ENCODE measurements at places on chromosomes 2 and 18.

DNA sequence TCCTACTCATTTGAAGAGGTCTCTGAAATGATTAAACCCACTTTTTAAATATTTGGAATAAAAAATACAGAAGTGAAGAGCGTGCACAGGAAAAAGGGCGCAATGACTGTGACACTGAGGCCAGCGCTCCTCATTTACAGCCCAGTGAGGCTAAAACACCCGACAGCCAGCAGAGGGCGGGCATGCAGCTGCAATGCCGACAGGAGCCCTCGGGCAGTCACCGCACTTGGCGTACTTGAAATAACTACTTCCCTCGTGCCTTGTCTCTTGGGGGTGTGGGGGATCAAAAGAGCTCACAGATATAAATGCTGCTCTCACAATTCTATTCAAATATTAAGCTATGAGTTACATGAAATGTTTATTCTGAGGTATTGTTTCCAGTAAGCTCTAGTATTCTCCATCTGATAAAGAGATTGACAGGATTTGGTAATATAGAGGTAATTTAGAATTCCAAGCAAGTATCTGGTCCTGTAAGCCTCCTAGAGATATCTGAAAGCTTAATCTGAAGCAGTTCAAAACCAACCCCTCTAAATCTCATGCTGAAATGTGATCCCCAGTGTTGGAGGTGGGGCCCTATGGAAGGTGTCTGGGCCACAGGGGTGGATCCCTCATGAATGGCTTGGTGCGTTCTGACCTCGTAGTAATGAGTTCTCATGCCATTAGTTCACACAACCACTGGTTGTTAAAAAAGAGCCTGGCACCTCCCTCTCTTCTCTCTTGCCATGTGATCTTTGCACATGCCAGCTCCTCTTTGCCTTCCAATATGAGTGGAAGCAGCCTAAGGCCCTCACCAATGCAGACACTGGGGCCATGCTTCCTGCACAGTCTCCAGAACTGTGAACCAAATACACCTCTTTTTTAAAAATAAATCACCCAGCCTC, 93.6 kb downstream of the ZAP70 start:
- peak; percentile 71 for DNase-seq

GRCh38 chr2:57973621-57974186, 72.9 kb upstream of the VRK2 start:
- no peak for DNase-seq

DNA sequence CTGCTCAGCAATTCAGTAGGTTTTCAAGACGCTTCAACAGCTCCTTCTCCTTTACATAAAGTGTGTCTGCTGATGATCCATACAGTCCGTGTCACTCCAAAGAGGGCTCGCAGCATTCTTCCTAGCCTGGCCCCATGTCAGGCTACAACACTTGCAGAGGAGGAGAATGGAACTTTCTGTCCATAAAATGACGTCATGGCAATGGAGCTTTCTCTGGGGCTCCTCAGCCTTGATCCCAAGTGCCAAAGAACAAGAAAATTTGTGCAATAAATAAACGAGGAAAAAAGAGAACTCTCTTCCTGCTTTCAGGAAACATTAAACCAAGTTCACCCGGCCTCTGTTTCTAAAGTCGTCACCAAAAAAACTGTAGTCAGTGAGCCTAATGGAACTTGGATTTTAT, 199.5 kb upstream of the MEIS1 start:
- DNase-seq: no peak

GRCh38 chr2:201433394-201433995, 17.8 kb downstream of the TRAK2 start:
- no peak for DNase-seq

DNA sequence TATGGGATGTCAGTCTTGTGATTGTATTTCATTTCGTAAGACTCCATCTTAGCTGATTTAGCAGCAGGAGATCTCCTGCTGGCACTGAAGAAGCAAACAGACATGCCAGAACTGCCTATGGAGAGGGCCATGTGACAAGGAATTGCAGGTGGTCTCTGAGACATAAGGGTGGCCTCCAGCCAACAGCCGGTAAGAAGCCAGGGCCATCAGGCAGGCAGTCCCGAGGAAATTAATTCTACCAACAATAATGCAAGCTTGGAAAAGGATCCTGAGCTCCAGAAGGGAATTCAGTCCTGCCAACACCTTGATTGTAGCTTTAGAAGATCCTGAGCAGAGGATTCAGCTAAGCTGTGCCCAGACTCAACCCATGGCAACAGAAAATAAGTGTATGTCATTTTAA, 87.1 kb upstream of the DNAJC10 start:
- no peak for DNase-seq

GRCh38 chr2:85974390-85974789, 85.6 kb upstream of the ST3GAL5 start:
- no peak for DNase-seq

DNA sequence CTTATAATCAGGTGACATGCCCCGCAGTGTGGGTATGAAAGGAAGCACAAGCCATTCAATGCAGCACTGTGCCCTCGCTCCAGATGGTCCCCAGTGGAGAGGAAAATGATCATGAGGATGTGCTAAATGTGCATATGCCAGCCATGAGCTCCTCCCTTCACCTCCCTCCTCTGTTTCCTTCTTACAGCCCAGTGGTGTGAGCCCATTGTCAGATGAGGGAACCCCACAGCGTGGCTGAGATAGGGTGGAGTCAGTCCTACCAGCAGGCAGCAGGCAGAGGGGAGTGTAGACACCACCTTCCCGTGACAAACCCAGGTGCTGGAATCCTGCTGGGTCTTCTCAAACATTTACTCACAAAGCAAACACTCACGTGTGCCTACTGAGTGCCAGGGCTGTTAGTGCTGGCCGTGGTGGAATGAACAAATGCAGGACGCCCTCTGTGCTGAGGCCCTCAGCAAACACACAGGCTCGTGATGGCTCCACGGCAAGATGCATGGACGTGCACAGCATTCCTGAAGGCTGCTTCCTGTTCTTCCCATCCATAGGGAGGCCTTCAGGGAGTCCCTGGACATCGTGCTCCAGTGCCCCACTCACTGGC, 181.7 kb upstream of the TPO start:
- no peak for DNase-seq

GRCh38 chr18:75544051-75544481, 116.6 kb upstream of the SMIM21 start:
- no peak for DNase-seq

GRCh38 chr18:65968239-65969004, 217.6 kb downstream of the CDH7 start:
- no peak for DNase-seq

DNA sequence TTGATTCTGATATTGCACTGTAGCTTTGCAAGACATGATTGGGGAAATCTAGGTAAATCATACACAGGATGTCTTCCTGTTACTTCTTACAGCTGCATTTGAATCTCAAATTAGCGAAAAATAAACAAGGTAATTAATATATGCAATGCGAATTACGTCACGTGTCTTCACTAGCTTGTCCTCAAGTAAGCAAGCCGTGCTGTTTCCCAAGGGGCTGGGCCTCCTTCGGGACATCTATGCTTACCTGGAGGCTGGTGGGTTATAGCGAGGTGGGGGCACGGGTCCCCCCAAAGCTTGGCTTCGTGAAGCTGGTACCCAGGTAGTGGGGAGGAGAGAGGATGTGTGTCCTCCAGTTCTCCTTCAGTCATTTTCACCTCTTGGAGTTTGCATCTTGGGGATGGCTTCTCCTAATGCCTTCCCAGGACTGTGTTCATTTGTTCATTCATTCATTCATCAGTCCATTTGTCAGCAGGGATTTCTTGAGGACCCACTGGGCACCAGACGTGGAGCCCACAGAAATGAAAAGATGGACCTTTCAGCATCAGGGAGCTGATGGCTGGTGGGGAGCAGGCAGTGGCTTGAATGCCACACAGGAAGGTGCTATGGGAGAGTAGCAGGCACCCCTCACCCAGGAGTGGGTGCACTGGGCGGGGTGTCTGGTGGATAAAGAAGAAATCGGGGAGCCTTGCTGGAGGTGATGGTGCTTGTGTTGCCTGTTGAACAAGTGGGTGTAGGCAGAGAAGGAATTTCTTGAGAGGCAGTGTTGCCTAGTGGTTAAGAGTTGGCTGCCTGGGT, 155.1 kb downstream of the GLI2 start:
- no peak for DNase-seq

DNA sequence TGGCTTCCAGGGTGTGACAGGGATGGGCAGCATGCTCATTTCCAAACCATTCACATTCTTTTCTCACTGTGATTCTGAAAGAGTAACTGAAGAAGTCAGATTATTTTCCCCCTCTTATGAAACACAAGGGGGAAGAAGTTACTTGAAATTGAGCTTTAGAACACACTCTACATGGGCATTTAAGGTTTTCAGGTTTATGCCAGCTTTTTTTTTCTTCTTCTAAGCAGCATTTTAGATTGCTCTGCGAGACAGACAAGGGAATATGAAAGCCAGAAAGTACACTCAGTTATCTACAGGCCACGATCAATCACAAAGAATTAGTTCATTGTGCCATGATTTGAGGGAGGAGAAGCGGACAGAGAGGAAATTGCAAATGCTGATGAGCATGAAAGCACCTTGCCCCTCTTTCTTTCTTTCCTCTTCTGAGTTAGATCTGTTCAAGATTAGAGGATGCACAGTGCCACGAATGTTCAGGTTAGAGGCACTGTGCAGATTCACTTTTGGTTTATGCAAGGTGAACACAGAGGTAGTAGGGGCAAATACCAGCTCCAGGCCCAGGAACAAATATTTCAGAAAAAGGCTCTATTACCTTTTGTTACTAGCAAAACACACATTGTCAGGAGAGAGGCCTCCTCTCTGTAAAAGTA, 49.2 kb downstream of the CXCR4 start:
- DNase-seq: no peak

DNA sequence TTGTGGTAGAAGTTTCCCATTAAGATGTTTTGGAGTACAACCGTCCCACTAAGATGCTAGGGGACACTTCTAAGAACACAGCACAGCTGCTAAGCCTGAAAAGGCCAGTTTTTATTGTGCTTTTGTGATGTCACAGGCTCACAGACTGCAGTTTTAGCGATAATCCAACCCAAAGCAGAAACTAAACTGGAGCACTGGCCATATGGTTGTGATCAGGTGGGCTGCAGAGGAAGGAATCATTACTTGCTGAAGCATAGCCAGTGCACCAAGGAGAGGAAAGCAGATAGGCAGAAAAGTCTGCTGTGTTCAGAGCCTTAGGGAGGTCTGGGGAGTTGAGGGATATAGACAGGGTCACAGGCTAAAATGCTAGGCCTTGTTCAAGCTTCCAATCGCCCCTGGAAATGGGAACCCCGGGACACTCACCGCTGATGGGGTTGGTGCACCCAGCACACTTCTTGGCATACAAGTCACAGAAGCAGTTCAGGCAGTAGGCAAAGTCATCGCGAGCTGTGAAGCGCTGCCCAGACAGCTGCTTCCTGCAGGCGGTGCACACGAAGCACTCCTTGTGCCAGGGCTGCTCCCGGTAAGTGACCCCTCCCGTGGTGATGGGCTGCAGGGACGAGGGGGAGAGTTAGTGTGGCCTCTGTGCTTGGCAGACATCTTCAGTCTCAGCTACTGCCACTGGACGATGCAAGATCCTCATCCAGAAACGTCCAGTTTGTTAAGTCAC, 25.7 kb downstream of the C2orf49 start:
- DNase-seq: no peak

GRCh38 chr2:109259671-109260070, 130.7 kb downstream of the SH3RF3 start:
- no peak for DNase-seq

- no peak for DNase-seq
Measured at GRCh38 chr2:166725927-166726924, 162.1 kb upstream of the XIRP2 start.

DNA sequence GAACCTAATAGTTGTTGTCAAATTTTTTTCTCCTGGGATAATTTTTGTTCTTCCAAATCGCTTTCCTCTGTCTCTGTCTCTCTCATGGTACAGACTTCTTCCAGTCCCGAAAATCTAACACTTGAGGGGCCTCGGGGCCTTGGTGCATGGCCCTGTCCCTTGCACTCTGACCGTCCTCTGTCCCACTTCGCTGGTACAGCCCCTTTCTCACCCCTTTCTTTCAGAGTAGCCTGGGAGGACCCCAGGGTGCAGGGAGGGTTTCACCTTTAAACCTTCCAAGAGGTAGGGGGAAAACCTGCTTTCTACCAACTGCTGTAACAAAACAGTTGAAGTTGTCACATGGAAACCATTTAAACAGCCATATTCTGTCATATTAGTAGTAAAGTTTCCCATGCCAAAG, 22.2 kb upstream of the FAHD2A start:
- DNase-seq: no peak

- no peak for DNase-seq
Measured at GRCh38 chr2:203988500-203989260, 52.1 kb downstream of the ICOS start.

- DNase-seq: no peak
Measured at GRCh38 chr2:238006510-238006909, 39.7 kb downstream of the UBE2F start.

GRCh38 chr2:160920061-160920460, 240.2 kb upstream of the TANK start:
- DNase-seq: no peak

- DNase-seq: no peak
Measured at GRCh38 chr2:162063899-162064298, 10.1 kb downstream of the DPP4 start.

GRCh38 chr18:23950644-23951043, 63.9 kb upstream of the TTC39C start:
- DNase-seq: no peak

DNA sequence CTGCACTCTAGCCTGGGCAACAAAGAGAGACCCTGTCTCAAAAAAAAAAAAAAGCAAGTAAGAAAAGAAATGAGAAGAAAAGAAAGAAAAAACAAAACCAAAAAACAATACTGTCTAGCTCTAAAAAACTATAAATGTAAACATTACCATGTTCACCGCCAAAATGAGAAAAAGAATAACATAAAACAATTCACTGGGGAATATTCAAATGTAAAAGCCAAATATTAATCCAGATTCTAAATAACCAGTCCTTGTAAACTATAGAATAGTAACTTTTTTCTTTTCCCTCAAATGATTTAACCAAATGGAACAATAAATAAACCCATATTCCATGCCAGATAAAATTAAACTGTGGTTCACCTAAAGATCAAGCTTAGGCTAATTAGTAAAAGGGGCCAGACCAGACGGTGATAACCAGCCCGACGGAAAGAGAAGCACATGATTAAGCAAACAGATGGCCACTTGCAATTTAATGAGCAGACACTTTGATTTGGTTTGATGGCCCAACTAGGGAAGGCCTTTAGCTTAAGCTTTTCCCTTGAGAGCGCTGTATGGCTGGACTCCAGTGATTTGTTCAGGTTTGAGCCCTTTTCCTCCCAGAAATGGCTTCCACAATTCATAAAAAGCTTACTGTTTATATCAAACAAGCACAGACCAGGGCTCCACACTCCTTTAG, 39.4 kb upstream of the ZNF397 start:
- no peak for DNase-seq

GRCh38 chr18:12409469-12409868, 1.7 kb downstream of the PRELID3A start:
- no peak for DNase-seq

DNA sequence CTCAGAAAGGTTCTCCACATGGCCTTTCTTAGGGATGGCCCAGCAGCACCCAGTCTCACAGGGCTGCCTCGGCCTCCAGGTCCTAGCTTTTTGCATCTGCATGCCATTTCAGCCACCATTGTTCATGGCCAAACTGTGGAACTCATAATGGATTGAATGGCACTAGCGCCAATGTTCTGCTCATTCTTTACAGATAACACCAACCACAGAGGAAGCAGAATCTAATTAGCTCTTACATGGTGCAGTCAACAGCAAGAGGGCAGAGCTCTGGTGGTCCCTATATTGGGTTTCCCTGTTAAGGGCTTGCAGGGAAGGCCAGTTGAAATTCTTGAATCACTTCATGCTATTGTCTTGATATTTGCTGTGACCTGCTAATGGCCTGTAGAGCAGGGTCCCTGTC, 45.6 kb downstream of the ARL4C start:
- DNase-seq: no peak
